ENCODE measurements at places on chromosomes 2 and 18.
A peak's percentile ranks its signal among the peaks of the same experiment; 100 is the strongest.

DNA sequence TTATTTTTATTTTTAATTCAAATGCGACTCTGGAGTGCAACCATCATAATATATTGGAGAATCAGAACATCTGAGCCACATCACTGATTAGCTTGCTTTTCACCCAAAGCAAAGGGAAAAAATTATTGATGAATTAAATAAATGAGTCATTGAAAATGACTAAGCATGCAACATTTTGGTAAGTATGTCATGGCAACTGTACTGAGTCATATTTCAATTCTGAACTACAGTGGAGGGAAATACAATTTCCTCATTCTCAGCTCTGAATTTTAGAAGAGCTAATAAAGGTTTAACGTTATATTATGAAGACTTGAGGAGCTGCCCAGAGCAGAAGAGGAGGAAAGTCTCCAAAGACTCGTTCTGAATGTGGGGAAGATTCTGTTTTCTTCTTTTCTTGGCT lies 89.6 kb upstream of the CCDC68 start:
- DNase-seq: no peak

DNA sequence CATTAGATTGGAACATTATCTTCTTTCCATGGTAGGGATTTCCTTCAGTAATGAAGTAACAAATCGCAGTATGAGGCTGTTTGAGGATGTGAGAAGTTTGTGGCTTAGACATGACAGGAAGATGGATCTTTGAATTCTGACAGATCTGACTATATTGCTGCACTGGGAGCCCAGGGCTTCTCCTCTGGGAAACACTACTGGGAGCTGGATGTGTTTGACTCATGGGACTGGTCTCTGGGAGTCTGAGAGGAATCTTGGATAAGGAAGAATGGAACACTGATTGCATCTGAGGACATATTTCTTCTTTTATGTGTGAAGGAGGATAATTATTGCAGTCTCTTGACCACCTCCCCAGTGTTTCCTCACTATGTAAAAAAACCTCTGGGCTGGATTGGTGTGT lies 77.2 kb upstream of the ST6GAL2 start:
- no peak for DNase-seq

- no peak for DNase-seq
These were observed 39.8 kb upstream of the EVA1A start for GRCh38 chr2:75600461-75601011.

DNA sequence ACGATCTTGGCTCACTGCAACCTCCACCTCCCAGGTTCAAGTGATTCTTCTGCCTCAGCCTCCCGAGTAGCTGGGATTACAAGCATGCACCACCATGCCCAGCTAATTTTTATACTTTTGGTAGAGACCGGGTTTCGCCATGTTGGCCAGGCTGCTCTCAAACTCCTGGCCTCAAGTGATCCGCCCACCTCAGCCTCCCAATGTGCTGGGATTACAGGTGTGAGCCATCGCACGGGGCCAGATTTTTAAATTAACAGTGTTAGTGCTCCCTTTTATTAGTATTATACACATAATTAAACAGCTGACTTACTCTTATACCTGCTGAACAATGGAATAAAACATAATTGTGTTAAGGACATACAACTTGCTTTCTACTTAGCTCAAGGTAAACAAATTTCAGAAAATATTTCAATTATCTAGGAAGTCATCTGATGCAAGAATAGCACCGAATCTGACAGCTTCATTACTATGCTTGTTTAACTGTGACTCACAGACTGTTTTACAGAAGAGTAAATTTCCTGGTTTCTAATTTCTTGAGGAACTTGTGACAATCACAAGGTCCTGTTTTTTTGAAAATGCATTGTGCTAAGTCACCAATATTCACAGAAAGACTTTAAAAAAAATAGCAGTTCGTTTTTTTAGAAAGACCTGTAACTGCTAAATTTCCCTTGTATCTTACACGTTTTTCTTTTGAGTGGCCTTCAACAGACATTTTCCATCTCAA lies 51.2 kb downstream of the SPIRE1 start:
- DNase-seq: no peak

DNA sequence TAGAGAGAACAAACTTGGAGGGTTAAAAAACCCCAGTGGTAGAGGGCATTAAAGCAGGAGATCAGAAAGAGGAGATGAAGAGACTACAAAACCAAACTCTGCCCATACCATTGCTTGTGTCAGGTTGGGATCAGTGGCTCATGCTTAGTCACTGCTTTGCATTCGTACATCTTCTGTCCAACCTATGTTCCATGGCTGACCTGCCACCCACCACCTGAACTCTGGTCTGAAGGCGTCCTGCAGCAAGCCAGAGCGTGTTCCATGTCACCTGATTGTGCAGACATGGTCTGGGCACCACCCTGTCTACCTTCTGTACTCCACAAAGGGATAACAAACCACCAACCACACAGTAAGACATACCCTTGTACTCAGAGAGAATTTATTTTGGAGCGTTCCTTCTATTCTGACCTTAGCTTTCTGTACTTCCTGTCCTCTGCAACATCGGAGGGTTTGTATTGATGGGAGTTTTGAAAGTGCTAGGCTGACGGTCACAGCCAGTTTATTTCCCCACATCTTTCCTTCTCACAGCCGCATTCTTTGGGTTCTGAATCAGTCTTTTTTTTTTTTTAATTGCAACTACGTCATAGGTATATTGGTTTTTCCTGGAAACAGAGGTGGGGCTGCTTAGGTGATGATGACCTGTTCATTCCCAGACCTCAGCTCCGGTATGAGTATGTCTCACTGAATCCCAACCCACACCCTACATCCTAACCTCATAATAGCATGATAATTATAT lies 88.3 kb downstream of the SOWAHC start:
- DNase-seq: no peak

GRCh38 chr18:41617647-41618046 lies 337.4 kb upstream of the PIK3C3 start:
- DNase-seq: no peak

DNA sequence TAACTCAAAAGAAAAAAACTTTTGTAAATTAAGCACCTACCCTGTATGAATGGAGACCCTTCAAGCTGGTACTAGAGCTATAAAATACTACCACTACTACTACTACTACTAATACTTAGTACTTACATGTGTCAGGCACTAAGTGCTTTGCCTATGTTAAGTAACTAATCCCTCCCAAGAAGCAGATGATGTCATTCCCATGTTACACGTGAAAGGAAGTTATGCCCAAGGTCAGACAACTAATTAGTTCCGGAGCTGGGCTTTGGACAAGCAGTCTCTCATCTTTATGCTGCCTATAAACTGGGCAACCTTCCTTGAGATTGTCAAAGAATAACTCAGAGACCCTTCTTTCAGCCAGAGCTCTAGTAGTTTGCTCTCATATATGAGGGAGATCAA lies 13.9 kb upstream of the ATP6V1B1 start:
- no peak for DNase-seq

DNA sequence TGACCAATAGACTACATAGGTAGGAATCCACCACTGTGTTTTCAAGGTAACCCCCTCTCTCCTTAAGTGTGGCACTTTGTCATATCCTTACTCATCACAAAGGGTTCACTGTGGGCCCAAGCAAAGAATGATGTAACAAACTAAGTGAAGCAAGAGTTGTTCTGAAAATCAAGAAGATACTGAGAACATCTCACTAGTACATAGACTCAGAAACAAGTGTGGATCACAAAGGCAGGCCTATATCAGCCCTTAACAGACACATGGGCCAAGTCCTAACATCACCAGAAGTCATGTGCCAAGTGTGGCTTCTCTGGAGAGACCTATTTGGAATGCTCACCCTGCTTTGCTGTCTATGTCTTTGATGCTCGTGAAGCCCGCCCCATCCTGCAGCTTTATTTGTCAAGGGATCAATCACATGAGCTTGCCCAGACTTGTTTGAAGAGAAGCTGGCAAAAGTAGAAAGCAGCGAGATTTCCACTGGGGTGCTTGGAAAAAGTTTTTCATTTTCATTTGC lies 131.2 kb upstream of the TTC39C start:
- DNase-seq: no peak

GRCh38 chr2:238601433-238602222 lies 174.9 kb downstream of the ASB1 start:
- no peak for DNase-seq

DNA sequence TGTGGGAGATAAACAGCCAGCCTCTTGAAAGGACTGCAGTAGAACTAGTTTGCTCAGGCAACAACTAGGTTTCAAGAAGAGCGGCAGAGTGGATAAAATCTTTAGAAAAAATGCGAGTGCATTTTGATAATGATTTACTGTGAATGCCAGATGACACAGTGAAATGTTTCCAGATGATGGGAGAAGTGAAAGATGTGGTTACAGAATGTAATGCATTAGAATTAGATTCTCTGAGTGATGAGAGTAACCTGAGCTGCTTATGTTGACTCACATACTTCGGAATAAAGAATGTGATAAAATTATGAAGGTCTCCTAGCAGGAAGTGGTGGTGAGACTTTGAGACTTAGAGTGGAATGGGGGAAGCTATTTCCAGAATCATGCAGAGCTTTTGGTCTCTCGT lies 184.3 kb downstream of the GULP1 start:
- DNase-seq: no peak

- DNase-seq: no peak
These were observed 53.9 kb upstream of the SALL3 start for GRCh38 chr18:78925557-78926242.

- DNase-seq: no peak
These were observed 538.9 kb upstream of the REG3G start for GRCh38 chr2:78486565-78486964.

GRCh38 chr2:126877041-126877440 lies 21.6 kb upstream of the TEX51 start:
- no peak for DNase-seq

DNA sequence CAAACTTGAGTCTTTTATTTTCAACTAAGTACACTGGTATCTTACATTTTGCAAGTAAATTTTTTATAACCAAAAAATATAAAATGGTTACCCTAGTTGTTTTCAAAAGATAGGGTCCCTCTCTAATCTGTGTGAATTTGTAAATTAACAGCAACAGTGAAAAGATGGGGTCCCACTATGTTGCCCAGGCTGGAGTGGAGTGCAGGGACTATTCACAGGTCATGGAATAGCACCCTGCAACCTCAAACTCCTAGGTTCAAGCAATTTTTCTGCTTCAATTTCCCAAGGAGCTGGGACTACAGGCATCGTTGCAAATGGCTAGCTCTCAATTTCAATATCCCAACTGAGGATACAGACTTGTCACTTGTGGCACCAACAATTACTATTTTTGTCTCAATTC lies 12.1 kb downstream of the CCT4 start:
- DNase-seq: no peak

- no peak for DNase-seq
These were observed 47.6 kb upstream of the LGALSL start for GRCh38 chr2:64406407-64406774.

DNA sequence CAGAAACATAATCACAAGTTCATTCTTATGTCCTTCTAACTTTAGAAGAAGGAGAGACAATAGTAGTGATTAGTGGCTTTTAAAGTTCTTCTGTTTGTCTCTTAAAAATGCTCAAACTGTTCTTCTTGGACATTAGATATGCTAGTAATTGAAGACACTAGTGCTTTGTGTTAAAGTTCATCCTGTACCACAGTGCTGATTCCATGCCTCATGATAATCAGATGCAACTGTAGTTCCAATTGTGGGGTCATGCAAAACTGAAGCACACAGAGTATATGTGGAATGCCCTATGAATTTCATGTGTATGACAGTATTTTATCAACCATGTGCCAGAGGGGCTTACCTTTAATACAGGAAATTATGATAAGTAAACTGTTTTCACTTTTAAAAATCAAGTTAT lies 11.4 kb upstream of the KCNJ13 start:
- no peak for DNase-seq

- DNase-seq: no peak
These were observed 141.8 kb downstream of the MEIS1 start for GRCh38 chr2:66576561-66577320.

GRCh38 chr2:38835990-38836389 lies 39.7 kb downstream of the DHX57 start:
- DNase-seq: no peak

DNA sequence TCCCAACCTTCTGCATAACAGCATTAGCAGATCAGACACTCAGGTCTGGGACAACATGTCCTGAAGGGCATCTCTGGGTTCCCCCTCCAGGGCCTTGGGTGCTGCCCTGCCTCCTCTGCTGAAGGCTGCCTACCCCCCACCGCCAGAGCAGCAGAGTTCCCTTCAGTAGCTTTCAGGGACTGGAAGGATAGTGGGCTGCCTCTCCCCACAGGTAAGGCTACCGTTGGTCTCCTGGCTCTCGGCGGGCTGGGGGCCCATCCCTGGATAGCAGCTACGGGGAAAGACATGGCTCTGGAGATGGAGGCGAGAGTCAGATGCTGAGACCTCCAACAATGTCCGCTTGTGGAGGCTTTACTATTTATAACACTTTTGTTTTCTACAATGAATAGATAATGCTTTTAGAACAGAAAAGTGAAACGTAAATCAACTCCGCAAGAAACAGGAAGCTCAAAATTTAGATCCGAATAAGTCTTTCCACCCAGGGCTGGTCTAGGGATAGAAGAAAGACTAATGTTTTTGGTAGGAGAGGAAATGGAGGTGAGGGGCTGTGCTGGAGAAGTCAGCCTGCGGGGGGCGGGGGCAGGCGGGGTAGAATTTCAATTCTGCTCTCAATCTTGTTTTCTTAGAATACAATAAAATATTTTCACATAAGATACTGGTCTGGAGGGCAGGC lies 58.4 kb downstream of the ARL4C start:
- DNase-seq: no peak

GRCh38 chr2:15588329-15588919 lies 3.2 kb upstream of the DDX1 start:
- DNase-seq: peak; percentile 69

DNA sequence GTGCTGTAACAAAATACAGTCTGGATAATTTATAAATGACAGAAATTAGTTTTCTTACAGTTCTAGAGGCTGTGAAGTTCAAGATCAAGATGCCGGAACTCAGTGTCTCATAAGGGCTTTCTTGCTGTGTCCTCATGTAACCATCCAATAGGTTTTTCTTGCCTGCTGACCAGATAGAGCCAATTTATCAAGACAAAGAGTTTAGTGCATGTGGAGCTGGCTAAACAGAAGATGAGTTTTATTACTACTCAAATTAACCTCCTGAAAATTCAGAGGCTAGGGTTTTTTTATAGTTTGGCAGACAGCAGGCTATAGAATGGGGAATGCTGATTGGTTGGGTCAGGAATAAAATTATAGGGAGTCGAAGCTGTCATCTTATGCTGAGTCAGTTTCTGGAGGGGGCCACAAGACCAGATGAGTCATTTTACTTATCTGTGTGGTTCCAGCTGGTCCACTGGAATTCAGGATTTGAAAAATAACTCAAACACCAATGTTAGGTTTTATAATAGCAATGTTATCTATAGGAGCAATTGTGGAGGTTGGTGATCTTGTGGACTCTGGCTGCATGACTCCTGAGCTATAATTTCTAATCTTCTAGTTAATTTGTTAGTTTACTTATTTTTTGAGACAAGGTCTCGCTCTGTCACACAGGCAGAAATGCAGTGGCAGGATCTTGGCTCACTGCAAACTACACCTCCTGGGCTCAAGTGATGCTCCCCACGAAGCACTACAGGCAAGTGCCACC lies 3.2 kb upstream of the PDK1 start:
- DNase-seq: no peak

- DNase-seq: no peak
These were observed 25.7 kb upstream of the PTPN4 start for GRCh38 chr2:119734047-119734446.

All from D341Med (cell line).